Fibroblast of lung (primary cell): ENCODE measurements at places on chromosomes 16 and 17. TPM values are rescaled to one million over a fixed set of nuclear protein-coding genes. Genes with fewer than 3 reads are reported as not detected.

STAT5A gene
- 26.2 and 28.4 TPM in 2 replicates for total RNA-seq

COPZ2 gene
- 49.8 and 63.1 TPM in 2 replicates for total RNA-seq

DOC2A gene
- 0.26 and 0.33 TPM in 2 replicates for total RNA-seq

PROCA1 gene
- 2.3 and 2.6 TPM in 2 replicates for total RNA-seq

SPNS2 gene
- total RNA-seq, result under 0.01 and 0.17 TPM in 2 replicates

ENPP7 gene
- total RNA-seq, result not detected in 2 replicates

MMP2 gene
- total RNA-seq, result 1,311 and 1,457 TPM in 2 replicates

ZP2 gene
- total RNA-seq, result not detected in 2 replicates

TNFSF13 gene
- total RNA-seq, result 1.5 and 2.0 TPM in 2 replicates

CDH13 gene
- 21.1 and 27.6 TPM in 2 replicates for total RNA-seq

KRTAP3-1 gene
- not detected in 2 replicates for total RNA-seq

GUCY2D gene
- total RNA-seq, result not detected in 2 replicates

IGF2BP1 gene
- total RNA-seq, result under 0.01 TPM in 2 replicates
